Right lung (tissue), 10 donors: ENCODE measurements at places on chromosomes 3 and 15. TPM values are rescaled to one million over a fixed set of nuclear protein-coding genes. Genes with fewer than 3 reads are reported as not detected.

The SHC4 gene
- polyA plus RNA-seq: 0.88 TPM

The GATM gene
- 20.2 TPM for polyA plus RNA-seq

The LRRC49 gene
- polyA plus RNA-seq: 24.3 TPM

The SNX22 gene
- polyA plus RNA-seq: 2.1 TPM

The ASB14 gene
- polyA plus RNA-seq: 0.96 TPM

The XCR1 gene
- 0.32 TPM for polyA plus RNA-seq

The PIK3CB gene
- 11.0 TPM for polyA plus RNA-seq

The FSIP1 gene
- 0.59 TPM for polyA plus RNA-seq

The ALPK3 gene
- 13.8 TPM for polyA plus RNA-seq

The SCG5 gene
- 7.2 TPM for polyA plus RNA-seq

The PPM1L gene
- 5.9 TPM for polyA plus RNA-seq

The ANKRD34C gene
- not detected for polyA plus RNA-seq

The SEMA5B gene
- 9.4 TPM for polyA plus RNA-seq

The CEP19 gene
- 4.3 TPM for polyA plus RNA-seq

The TYRO3 gene
- 47.1 TPM for polyA plus RNA-seq

The TTC23 gene
- 35.2 TPM for polyA plus RNA-seq

The TPRG1 gene
- polyA plus RNA-seq: 0.79 TPM
